ENCODE measurements at places on chromosomes 4 and X. TPM values are rescaled to one million over a fixed set of nuclear protein-coding genes. Genes with fewer than 3 reads are reported as not detected.

The SMIM43 gene
- not detected for total RNA-seq

GRCh38 chr4:7989654-7990053 lies 50.0 kb upstream of the AFAP1 start:
- DNase-seq, result no peak

The UCP1 gene
- not detected for total RNA-seq

The NLGN4X gene
- 1.5 TPM for total RNA-seq

- no peak for DNase-seq
Observed at GRCh38 chr4:76579596-76580375, 144.8 kb downstream of the SHROOM3 start.

DNA sequence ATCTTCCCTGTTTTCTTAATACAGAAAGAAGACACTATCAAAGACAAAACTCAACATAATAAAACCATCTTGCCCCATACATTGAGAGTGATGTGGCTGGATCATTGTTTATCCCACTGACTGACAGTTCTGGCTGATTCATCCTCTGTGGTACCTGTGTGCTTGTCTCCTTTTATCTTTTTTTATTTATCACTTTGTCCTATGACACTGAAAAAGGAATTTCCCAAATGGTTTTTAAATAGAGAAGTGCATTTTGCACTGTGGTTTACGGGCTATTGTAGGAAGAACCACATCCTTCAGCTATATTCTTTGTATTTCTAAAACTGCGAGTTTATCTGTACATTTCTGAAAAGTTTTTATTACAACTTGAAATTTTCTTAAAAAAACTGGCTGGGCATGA lies 15.0 kb downstream of the TTC29 start:
- DNase-seq, result no peak

DNA sequence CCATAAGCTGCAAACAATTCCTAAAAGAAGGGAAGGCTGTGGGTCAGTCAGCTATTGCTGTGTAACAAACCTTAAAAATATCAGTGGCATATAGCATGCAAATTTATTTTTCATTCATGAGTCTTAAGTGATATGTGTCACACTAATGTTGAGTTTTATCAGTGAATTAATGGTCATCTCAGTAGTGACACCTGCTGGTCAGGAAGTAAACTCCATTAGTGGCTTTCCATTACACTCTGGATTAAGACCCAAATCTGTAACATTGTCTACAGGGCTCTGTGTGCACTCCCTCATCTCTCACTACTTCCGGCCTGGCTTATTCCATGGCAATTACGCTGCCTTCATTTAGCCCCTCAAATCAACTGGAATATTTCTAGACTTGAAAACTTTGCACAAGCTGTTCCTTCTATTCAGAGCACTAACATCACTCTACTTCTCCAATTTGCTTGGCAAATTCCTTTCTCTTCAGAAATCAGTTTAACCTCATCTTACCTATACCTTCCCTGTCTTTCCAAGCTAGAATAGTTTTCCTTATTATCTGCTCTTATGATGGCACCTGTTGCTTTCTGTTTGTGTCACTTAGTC lies 217.3 kb upstream of the TAPT1 start:
- DNase-seq, result no peak

The PGK1 gene
- total RNA-seq, result 158 TPM

DNA sequence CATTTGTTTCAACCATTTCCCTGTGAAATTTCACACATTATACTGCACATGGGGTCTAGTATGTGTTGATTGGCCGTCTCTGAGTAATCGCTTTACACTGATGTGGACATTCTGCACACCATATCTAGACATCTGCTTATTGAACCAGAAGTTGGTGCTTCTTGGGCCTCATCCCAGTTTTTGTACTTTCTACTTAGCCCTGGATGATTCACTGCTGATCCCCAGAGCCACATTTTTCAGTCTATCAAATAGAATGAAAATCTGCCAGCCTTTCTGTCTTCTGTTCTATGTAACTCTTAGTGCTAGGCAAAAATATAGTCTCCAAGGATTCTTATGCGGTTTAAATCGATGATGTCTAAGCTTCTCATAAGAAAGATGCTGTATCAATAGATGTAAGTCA lies 40.5 kb upstream of the RELL1 start:
- no peak for DNase-seq

GRCh38 chrX:25762656-25763055 lies 375.5 kb upstream of the MAGEB18 start:
- no peak for DNase-seq

The DCLK2 gene
- total RNA-seq, result 0.68 TPM

The CCNB3 gene
- total RNA-seq, result 0.18 TPM

DNA sequence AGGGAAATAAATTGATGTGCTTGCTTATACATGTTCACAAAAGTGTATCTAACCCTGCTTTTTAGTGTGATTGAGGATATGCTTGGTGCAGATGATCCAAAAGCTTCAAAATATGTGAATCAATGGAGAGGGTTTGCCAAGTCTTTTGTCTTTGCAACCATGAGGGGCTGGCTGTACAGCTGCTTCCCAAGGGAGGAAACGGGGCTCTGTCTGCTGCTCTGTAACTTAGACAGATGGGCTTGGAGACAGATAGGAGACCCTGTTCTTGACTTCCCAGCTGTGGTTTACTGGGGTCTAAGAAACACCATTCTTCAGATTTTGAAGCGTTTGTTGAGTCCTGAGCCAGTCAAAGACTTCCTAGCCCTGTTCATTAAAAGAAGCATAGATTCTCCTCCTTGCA lies 152.3 kb downstream of the DCLK2 start:
- no peak for DNase-seq

GRCh38 chr4:161225327-161225726 lies 938.5 kb downstream of the FSTL5 start:
- DNase-seq, result no peak

DNA sequence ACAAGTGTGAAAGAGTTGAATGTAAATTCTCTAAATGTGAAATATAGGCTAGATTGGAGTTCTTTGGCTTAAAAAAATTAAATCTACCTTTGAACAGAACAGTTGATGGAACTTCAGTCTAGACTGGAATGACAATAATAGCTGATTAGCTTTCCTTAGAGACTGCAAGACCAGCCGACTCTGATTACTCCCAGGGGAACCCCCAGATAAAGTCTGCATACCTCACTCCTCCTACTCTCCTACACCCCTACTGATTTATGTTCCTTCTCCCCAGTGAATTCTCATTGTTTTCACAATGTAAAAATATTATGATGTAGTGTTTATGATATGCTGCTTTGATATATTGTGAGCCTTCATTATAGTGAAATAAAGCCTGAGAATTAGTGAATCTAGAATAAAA lies 241.3 kb downstream of the CFAP299 start:
- no peak for DNase-seq

GRCh38 chr4:120841580-120841979 lies 80.9 kb downstream of the PRDM5 start:
- DNase-seq, result no peak

The OGT gene
- total RNA-seq, result 39.5 TPM

DNA sequence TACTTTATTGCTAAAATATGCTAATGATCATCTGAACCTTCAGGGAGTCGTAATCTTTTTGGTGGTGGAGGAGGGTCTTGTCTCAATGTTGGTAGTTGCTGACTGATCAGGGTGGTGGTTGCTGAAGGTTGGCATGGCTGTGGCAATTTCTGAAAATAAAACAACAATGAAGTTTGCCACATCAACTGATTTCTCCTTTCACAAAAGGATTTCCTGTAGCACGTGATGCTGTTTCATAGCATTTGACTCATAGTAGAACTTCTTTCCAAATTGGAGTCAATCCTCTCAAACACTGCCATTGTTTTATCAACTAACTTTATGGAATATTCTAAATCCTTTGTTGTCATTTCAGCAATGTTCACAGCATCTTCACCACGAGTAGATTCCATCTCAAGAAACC lies 19.3 kb downstream of the DDIT4L start:
- DNase-seq, result no peak

- no peak for DNase-seq
Observed at GRCh38 chr4:120156120-120156718, 89.6 kb upstream of the MAD2L1 start.

GRCh38 chr4:121724671-121725070 lies 27.9 kb upstream of the ANXA5 start:
- no peak for DNase-seq

The MTCP1 gene
- total RNA-seq, result 15.2 TPM

The SHOX gene
- total RNA-seq, result not detected

GRCh38 chr4:183831683-183832082 lies 73.4 kb upstream of the STOX2 start:
- DNase-seq, result no peak

- no peak for DNase-seq
Observed at GRCh38 chr4:155638195-155638965, 28.3 kb upstream of the GUCY1A1 start.

The LDOC1 gene
- total RNA-seq, result 2.0 TPM

- no peak for DNase-seq
Observed at GRCh38 chr4:29081234-29081955, 1638.8 kb upstream of the PCDH7 start.

The GLUD2 gene
- total RNA-seq, result 3.7 TPM

DNA sequence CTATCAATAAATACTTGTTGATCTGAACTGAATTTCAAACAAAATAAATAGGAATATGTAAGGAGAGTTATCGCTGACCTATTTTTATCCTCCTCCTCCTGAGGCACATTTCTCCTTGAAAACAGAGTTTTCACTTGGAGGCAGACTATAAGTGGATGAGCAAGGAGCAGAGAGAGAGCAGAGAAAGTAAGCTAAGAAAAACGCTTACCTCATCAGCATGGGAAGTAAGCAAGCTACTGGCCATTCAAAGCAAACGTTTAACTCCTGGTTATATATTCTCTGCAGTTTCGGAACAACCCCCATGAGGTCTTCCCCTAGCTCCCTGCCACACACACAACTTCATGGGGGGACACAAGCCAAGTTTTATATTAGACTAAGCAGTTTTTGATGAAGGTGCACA lies 13.2 kb downstream of the ZDHHC9 start:
- no peak for DNase-seq

The FLNA gene
- 76.6 TPM for total RNA-seq

The GPR119 gene
- total RNA-seq, result not detected

DNA sequence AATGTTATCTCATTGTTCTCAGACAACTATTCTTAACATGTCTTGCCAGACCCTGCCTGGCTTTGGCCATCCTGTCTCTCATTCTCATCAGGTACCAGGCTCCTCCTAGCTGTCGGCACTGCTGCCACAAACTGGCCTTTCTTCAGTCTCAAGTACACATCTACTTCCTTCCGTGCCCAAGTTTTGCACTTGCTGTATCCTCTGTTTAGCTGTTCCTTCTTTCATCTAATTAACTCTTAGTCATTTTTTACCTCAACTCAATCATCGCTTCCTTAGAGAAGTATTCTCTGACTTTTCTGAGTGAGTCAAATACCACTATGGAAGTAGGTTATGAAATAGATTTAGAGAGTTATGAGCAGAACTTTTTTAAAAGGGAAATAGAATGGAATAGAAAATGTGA lies 19.7 kb downstream of the CXCL3 start:
- DNase-seq, result no peak

The CASP6 gene
- 16.5 TPM for total RNA-seq

DNA sequence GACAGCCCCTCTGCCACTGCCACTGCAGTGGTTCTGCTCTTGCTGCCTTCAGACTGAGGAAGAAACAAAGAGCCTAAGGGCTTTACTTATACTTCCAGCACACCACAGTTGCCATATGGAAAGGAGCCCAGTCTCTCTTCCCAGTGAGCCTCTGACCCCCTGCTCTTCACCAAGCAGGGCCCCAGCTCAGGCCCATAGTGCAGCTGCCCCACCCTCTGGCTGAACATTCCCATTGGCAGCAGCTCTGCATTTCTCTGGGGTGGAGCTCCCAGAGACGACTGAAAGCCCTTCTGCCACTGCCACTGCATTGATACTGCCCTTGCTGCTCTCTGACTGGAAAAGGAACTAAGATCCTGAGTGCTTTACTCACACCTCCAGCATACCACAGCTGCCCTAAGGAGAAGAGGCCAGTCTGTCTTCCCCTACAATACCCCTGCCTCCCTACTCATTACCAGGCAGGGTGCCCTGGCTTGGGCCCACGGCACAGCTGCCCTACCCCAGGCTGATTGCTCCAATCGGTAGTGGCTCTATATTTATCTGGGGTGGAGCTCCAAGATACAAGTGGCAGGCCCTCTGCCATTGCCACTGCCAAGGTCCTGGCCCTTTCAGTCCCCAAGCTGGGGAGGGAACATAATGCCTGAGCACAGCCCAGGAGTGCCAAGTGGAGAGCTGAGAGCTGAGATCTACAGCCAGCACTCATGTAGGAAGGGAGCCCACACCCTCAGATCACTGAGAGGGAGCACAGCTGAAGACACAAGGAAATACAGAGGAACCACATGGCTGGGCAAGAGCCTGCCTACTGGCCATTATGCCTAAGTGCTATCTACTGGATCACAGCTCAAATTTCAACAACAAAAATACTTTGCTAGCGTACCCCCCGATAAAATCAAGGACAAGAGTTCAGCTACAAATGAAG lies 36.0 kb downstream of the AWAT2 start:
- no peak for DNase-seq

- DNase-seq, result no peak
Observed at GRCh38 chr4:110518889-110519490, 43.0 kb downstream of the ENPEP start.

- DNase-seq, result no peak
Observed at GRCh38 chr4:106264331-106264728, 51.7 kb downstream of the TBCK start.

GRCh38 chrX:77398330-77398954 lies 48.7 kb upstream of the FGF16 start:
- no peak for DNase-seq

- DNase-seq, result no peak
Observed at GRCh38 chr4:84901740-84902281, 64.7 kb downstream of the WDFY3 start.

DNA sequence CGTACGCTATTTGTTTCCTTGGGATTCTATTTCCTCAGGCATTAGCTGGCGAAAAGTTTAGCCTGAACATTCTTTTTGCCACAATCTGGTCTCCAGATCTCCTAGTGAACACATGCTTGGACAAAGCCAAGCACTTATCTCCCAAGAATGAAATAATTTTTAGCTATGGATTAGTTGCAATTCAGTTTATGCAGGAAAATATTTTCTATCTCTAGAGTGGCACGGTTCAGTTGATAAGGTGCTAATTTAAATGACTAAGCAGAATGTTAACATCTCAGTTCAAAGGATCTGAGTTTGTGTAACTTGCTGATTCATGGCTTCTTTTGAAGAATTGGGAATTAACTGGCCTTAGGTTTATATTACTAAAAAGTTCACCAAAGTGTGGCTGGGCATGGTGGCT lies 58.1 kb upstream of the JADE1 start:
- no peak for DNase-seq

DNA sequence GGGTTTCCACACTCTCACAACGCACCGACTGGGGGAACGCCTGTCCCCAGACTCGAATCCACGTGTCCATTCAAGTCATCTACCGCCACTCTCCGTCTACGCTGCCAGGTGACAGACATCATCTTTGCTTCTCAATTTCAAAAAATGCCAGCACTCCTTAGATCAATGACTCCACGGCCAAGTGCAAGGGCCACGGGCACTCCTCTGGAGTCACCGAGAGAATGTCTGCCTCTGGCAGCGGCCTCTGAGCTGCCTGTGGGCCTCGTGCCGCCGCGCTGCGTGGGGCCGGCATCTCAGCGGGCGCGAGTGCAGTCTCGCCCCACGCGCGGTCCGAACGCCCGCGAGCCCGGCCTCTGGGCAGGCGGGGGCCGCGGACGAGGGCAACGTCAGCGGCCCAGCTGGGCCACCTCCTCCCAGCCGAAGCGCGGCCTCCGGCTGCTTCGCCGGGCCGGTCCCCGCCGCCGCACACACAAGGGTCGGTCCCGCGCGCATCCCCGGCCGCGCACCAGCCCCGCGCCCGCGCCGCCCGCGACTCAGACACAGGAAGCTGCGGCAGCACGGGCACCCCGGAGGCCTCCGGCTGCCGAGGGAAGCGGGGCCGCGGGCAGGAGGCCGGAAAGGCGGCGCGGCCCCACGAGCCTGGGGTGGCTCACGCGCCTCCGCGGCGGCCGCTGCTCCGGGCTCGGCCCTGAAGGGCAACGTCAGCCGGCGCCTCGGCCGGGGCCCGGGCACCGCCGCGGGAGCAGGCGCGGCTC lies 450 bp downstream of the ACSL1 start:
- DNase-seq, result no peak
